SW480 (cell line): ENCODE measurements at places on chromosomes 5 and 9.

DNA sequence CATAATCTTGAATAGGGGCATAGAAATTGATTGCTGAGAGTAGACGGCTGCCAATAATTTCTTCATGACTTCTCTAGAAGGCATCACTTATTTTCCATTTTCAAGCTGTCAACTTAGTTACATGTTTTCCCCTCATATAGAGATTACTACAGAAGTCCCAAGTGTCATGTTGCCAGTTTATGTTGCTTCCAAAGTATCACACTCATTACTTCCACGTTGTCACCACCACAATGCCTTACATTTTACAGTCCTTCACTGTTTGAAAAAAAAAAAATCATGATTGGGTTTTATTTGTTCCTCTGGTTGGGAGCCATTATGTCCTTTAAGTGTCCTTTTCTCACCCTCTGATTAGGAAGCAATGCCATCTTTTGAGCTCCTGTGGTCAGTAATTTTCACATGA, 2144.6 kb upstream of the ACO1 start:
- no peak for DNase-seq

DNA sequence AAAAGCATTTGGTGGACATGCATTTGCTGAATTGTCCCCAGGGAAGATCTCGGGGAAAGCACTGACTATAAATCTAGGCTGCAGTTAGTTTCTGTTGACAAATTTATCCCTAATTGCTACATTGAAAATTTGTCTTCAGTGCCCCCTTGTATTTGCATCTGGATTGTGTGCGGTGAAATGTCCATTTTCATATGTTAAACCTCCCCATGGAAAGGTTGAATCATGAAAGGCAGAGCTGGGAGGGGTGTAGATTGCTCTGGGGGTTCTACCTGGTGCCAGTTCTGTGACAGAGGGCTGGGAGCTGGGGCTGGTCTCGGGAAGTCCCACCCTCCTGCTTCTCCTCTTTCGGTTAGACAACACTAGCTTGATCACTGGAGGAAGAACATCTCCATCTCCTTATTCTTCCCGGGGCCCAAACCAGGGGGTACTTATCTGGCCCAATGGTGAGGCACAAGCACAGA, 101.9 kb downstream of the GADD45G start:
- DNase-seq: no peak

DNA sequence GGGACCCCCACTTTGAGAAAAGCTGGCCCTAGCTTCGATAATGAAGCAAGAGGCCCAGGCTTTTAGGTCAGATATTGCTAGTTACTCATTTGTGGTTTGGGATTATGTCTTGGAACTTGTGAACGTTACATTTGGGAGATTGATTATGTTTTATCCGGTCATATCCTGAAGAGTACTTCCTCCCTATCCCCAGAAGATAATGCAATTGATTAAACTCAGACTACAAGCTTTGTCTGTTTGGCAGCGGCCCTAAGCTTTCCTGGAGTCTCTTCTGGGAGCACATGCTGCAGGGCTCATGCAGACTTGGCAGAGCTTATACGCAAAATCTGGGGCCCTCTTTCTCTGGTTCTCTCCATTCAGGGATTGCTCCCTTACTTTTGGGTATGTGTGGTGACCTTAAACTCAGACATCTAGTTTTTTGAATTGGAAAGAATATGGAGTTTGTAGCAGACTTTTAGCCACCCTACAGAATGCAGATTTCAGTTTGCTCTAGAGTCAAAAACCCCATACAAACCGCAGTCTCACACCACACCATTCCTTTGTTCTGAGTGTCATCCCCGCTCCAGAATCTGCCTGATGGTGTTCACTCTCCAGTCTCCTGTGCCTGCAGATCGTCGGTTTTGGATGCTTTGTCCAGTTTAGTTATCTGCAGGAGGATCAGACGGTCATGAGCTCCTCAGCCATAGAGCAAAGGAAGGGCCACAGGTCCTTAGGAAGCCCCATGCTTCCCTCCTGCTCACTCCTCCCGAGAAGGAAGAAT, 449.5 kb upstream of the TRPC7 start:
- no peak for DNase-seq

DNA sequence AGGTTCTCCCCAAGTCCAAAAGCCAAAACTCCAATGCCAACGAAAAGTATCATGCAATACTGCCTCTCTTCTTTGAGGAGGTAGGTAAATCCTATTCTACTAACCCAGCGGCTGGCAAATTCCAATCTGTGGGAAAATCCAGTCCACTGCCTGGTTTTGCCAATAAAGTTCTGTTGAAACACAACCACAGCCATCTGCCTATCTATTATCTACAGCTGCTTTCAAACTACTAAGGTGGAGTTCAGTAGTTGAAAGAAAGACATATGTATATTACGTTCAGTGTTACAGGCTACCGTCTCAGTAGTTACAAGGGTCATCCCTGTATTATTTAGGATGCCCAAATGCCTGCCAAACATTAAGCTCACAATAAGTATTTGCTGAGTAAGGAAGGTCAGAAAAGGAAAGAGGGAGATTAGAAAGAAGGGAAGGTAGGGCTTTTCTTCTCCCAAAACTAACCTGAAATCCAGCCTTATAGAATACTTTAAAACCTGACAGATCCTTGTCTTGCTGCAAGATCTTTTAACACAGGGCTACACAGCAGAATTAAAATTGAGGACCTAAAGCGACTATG, 16.2 kb downstream of the ARL15 start:
- no peak for DNase-seq

- DNase-seq: no peak
Observed at GRCh38 chr5:75952963-75953362, 130.2 kb upstream of the SV2C start.

- DNase-seq: no peak
Observed at GRCh38 chr5:80934751-80935150, 25.4 kb upstream of the RASGRF2 start.

- no peak for DNase-seq
Observed at GRCh38 chr5:36246036-36246800, 4.5 kb upstream of the NADK2 start.

DNA sequence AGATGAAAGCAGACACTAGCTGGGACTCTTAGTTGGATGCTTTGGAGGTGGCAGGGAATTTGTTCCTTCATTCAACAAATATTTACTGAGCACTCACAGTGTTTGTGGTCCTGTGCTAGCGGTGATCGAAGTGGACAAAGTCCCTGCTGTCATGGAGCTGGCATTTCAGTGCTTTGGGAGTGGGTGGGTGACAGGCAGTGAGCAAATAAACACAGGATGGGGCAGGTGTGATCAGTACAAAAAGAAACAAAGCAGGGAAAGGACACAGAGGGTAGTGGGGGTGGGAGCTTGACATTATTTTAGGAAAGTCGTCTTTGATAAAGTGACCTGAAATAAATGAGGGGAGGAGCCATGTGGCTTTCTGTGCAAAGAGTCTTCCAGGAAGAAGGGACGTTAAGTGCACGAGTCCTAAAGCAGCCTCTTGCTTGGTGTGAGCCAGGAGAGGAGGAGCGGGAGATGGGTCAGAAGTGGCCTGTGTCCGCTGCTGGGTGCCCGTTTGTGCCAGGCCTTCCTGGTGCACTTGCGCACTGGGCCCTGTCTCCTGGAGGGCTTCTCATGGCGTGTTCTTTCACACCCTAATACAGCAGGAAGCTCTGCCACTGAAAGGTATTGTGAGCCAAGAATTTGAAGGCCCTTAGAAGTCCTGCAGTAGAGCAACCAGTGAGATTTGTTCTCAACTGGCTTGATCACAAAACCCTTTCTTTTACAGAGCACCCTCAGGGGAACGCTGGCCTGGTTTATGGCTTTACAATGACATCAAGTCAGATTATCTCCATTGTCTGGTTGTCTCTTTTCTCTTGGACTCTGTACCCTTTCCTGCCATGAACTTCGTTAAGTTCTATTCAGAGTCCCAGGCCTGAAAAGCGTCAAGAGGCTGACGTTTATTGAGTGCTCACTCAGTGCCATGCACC, 14.8 kb downstream of the NDST1 start:
- DNase-seq: peak; percentile 60

GRCh38 chr9:37327553-37327952, 94.9 kb upstream of the GRHPR start:
- DNase-seq: no peak

GRCh38 chr5:156148301-156148700, 178.7 kb upstream of the SGCD start:
- DNase-seq: no peak

GRCh38 chr5:135342551-135342875, 56.5 kb downstream of the MACROH2A1 start:
- DNase-seq: no peak

GRCh38 chr5:128646176-128646575, 108.1 kb upstream of the FBN2 start:
- DNase-seq: no peak

- no peak for DNase-seq
Observed at GRCh38 chr5:173926359-173926758, 38.2 kb downstream of the CPEB4 start.

DNA sequence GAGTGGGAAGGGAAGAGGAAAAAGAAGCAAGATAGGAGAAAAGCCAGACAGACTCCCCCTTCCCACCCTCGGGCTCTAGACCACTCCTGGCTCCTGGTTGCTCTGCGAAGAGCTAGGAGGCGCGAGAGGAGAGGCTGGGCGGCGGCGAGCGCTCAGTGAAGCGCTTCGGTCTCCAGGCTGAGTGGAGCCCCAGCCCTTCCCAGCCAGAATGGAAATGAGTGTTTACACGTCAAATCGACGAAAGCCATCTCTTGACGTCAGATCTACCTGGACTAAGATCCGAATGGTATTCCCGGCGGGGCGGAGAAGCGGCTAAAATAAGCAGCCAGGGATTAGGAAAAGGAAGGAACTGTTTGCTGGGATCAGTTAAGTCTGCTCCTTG, at the start of gene PCSK1:
PCSK1 (minus strand) TSS at position 183 of the 382 bp plus-strand sequence. CDS start 206 bp downstream, outside the sequence.
- DNase-seq: no peak

DNA sequence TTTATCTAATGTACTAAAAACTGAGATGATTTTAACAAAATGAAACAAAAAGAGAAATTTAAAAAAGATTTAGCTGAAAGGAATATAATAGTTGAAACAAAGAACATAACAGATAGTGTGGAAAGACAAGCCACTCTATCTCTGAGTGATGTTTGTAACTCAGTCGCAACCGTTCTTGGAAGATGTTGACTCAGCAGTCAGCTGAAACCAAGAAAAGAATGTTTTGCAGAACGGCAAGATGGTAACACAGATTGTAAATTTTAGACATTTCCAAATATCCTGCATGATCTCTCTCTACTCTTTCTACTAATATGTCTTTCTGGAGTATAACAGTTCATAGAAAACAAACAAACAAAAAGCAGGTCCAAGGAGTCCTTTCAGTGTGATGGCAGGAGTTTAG, 746.1 kb upstream of the CDH6 start:
- DNase-seq: no peak

DNA sequence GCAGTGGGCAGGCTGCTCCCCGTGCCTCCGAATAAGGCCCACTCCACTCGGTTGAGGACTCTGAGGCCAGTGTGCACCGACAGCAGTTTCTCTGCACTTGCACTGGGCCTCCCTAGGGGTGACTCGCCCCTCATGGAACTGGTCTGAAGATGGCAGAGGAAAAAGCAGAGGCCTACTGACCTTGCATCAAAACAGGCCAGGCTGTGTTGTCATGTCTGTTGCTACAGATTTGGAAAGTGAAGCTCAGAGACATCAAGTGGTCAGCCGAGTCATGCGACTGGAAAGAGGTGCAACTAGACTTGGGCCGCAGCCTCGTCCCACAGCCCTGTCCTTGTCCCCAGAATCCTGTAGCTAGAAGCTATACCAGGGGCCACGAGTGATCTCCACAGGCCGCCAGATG, 78.3 kb downstream of the DCP2 start:
- no peak for DNase-seq

GRCh38 chr5:150497274-150497988, 10.5 kb upstream of the NDST1 start:
- DNase-seq: peak; percentile 93

GRCh38 chr5:72487177-72487576, 20.0 kb downstream of the ZNF366 start:
- DNase-seq: no peak

DNA sequence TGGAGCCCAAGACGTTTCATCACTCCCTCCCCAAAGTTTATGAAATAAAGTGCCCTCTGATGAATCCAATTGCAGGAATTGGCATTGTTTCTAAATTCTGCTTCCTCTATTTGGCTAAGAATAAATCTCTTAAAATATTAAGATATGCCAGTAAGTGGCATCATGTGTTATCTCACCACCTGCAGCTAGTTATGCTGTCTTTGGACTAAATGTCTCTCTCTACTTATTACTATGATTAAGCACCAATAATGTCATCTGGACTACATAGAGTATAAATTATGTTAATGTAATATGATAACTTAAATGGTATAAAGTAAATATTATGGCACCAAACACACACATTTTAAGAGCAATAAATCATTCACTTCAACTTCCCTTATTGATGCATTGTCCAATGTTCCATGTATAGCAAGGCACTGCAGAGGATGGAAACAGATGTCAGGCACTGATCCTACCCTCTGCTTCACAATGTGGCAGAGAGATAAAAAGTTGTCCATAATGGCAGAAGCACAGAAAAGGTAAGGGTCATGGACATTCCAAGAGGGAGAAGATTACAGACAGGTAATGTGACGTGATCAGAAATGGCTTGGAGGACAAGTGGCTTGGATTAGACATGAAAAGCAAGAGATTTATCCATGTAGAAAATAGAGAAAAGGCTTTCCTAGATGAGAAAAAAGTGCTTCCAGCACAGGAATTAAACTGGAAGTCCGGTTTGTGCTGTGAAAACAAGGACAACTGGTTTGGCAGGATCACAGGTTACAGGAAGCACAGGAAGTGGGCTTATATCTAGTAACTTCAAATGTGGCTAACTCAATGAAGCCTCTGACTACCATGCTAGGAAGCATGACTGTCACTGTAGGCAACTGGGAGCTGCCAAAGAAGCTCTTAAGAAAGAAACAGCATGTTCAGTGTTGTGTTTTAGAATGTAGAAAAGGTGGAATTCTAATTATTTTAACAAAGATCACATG, 26.7 kb downstream of the MARCHF11 start:
- DNase-seq: no peak

GRCh38 chr9:120901755-120902568, 24.6 kb downstream of the TRAF1 start:
- DNase-seq: no peak

DNA sequence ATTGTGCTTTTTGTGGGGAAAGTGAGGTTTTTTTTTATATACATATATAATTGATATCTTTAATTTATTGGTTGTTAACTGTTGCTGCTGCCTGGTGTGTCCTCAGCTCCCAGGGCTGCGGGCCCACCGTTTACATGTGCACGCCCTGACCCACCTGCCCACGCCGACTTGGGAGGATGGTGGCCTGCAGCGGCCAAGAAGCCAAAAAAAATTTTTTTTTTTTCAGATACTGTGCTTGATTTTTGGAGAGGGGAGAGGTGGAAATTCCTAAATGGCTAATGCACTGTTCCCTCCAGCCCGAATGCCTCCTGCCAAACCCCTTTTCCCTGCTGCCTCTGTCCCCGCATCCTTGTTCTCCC, 32.0 kb upstream of the HMCN2 start:
- no peak for DNase-seq

GRCh38 chr5:166671811-166672210, 1619.6 kb upstream of the WWC1 start:
- DNase-seq: no peak

- DNase-seq: no peak
Observed at GRCh38 chr9:131961496-131961880, 118.2 kb downstream of the MED27 start.
